ENCODE measurements at places on chromosomes 13 and 19. TPM values are rescaled to one million over a fixed set of nuclear protein-coding genes. Genes with fewer than 3 reads are reported as not detected.

- no peaks in the 10 kb centered on the region for H3K4me1 ChIP-seq
- H3K36me3 ChIP-seq, result no peaks in the 10 kb centered on the region
- H3K4me3 ChIP-seq, result no peak overlapping the region
- H3K27ac ChIP-seq, result no peak overlapping the region
- H3K27me3 ChIP-seq, result no peaks in the 10 kb centered on the region
These were observed 278.5 kb upstream of the HTR2A start for GRCh38 chr13:47175172-47175866.

DNA sequence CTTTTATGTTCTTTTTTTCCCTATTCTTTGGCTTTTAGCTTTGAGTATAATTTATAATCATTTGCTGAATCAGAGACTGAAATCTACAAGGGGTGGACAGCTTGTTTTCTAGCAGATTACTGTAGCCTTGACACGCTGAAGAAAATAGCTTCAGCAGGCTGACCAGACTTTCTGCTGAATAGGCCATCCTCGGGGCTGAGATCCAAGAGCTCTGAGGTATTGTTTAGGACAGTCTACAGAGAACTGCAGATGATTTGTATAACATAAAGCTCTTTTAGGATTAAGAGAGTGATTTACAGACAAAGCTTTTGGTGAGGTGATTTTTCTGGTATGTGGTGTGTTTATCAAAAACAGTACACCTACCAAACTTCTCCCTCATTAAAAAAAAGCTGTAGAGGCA lies 16.8 kb downstream of the POLR1D start:
- H3K4me1 ChIP-seq, result peaks cover 75% of the 10 kb centered on the region
- H3K36me3 ChIP-seq, result no peaks in the 10 kb centered on the region
- no peak overlapping the region for H3K4me3 ChIP-seq
- peak; percentile 61 for DNase-seq
- H3K27ac ChIP-seq, result peak overlapping the region; percentile 28
- H3K27me3 ChIP-seq, result no peaks in the 10 kb centered on the region

DNA sequence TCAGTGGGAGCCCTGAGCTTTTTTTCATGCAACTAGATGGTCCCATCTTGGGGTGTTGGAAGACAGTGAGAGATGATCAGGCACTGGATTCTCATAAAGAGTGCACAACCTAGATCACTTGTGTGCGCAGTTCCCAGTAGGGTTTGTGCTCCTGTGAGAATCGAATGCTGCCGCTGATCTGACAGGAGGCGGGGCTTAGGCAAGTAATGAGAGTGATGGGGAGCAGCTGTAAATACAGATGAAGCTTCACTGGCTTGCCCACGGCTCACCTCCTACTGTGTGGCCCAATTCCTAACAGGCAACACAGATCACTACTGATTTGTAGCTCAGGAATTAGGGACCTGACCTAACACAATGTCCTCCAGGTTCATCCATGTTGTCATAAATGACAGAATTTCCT lies 43.6 kb upstream of the UBAC2 start:
- no peak overlapping the region for H3K4me3 ChIP-seq
- no peak for DNase-seq
- H3K27me3 ChIP-seq, result no peaks in the 10 kb centered on the region
- no peaks in the 10 kb centered on the region for H3K36me3 ChIP-seq
- no peaks in the 10 kb centered on the region for H3K4me1 ChIP-seq

GRCh38 chr13:68551701-68552522 lies 1321.8 kb upstream of the PCDH9 start:
- H3K27me3 ChIP-seq, result no peaks in the 10 kb centered on the region
- no peaks in the 10 kb centered on the region for H3K36me3 ChIP-seq
- no peaks in the 10 kb centered on the region for H3K4me1 ChIP-seq
- no peak overlapping the region for H3K4me3 ChIP-seq

DNA sequence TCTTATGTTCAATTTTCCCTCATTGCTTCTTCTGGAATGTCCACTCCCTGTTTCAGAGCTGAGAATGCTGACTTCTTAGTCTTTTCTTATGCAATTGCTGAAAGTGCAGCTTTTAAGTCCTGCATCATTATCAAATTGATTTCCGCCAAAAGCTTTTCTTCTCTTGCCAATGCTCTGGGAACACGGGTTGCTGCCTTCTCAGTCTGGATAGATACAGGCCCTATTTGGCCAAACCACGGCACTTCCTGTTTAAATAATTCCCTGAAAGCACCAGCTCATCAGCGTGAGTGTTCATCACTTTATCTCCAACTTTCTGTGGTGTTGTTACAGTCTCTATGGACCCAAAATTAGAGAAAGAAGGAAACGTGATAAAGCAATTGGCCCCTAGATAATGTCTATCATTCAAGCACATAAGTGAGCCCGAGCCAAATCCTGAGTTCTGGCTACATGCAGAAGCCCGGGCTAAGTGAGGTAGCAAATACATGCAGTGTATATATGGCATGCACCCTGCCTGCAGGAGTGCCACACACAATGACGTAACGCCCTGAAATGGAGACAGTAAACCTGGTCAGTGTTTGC lies 85.7 kb downstream of the CYSLTR2 start:
- DNase-seq, result no peak
- no peaks in the 10 kb centered on the region for H3K27me3 ChIP-seq
- H3K36me3 ChIP-seq, result no peaks in the 10 kb centered on the region

- H3K4me3 ChIP-seq, result peak overlapping the region; percentile 90
- H3K36me3 ChIP-seq, result peaks cover 16% of the 10 kb centered on the region
- DNase-seq, result peak; percentile 23
- peaks cover 69% of the 10 kb centered on the region for H3K4me1 ChIP-seq
These were observed 10.3 kb downstream of the CIC start for GRCh38 chr19:42279155-42279901.

DNA sequence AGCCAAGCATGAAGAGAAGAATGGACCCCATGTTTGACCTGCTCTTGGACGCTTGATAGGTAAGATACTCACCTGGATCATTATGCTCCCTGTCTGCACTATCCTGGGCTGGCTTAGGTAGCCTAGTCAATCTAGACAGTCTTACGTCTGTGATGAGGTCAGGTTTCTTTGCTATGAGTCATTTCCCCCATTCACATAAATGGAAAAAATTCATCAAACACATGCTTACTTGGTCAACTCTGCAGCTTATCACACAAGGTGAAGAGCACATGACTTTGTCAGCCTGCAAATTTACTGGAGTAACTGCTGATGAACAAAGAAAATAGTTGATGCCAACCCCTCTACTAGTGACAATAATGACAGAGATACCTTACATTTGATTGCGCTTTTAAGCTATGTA lies 170.0 kb downstream of the NUFIP1 start:
- DNase-seq, result no peak
- H3K4me3 ChIP-seq, result no peak overlapping the region
- no peaks in the 10 kb centered on the region for H3K36me3 ChIP-seq
- H3K4me1 ChIP-seq, result no peaks in the 10 kb centered on the region
- H3K27ac ChIP-seq, result no peak overlapping the region

GRCh38 chr19:3135961-3136683 lies at the start of gene GNA15:
TSS of gene GNA15 (plus strand) at chr19:3136033. CDS start at chr19:3136451, 418 bp downstream.
- H3K4me3 ChIP-seq, result peak within 1 kb of the TSS; percentile 59
- no peaks in the 10 kb centered on the region for H3K36me3 ChIP-seq
- peak; percentile 61 for DNase-seq

GRCh38 chr19:2887391-2887914 lies 13.3 kb upstream of the ZNF57 start:
- DNase-seq, result peak; percentile 88
- H3K4me1 ChIP-seq, result no peaks in the 10 kb centered on the region
- no peaks in the 10 kb centered on the region for H3K27me3 ChIP-seq
- H3K4me3 ChIP-seq, result no peak overlapping the region
- no peak overlapping the region for H3K27ac ChIP-seq
- no peaks in the 10 kb centered on the region for H3K36me3 ChIP-seq

DNA sequence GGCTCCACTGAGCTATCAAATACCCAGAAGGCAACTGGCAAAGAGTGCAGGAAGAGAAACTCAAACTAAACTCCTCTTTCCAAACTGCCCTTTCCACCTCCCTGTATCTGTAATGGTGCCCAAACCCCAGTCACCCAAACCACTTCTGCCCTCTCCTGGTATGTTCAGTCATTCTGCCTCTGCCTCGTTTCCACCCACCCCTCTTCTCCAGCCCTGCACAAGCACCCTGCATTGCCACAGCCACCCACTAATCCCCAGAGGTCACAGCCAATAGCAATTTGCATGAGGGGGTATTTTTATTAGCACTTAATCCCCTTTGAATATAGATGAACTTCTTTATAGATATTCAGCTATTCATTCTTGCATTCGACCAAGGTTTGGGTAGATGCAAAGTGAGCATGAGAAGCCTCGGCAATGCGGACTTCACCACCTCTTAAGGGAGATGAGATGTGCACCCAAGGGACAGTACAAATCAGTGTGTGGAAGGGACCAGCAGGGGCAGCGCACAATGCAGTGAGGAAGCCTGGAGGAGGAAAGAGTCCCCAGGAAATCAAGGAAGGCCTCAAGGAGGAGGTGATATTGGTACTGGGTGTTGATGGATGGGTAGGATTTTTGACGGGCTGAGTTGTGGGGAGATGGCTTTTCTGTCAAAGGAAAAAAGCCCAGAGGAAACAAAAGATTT lies 12.4 kb downstream of the TMEM272 start:
- H3K4me1 ChIP-seq, result no peaks in the 10 kb centered on the region
- H3K36me3 ChIP-seq, result no peaks in the 10 kb centered on the region
- no peak overlapping the region for H3K27ac ChIP-seq
- peak; percentile 59 for DNase-seq

GRCh38 chr13:71213252-71213821 lies 653.7 kb downstream of the DACH1 start:
- no peaks in the 10 kb centered on the region for H3K4me1 ChIP-seq
- no peak overlapping the region for H3K27ac ChIP-seq
- no peaks in the 10 kb centered on the region for H3K27me3 ChIP-seq
- H3K36me3 ChIP-seq, result no peaks in the 10 kb centered on the region
- H3K4me3 ChIP-seq, result no peak overlapping the region
- no peak for DNase-seq

DNA sequence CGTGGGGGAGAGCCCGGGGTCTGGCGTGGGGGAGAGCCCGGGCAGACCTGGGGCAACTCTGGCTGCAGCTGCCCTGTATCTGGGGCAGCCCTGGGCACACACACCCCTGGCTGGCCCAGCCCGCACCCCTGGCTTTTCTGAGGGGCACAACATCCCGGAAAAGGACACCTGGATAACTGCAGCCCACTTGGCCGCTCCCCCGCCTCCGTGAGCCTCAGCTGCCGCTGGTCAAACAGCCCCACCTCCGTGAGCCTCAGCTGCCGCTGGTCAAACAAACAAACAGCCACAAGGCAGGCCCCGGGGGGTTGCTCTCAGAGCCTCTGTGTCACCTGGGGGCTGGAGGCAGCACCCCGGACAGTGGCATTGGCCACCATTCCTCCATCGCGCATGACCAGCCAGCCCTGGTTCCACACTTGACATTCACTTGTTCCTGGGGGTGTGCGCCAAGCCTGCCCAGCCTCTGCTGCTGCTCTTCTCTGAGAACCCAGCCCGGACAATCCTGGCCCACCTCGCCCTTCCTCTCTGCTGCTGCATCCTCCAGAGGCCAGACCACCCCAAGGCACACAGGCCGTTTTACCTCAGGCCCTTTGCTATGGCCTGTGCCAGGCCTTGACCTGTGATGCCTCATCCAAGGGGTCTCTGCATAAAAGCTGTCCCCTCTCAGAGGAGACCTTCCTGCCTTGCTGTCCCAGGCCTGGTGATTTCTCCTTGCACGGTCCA lies 19.9 kb downstream of the CEBPG start:
- peaks cover 12% of the 10 kb centered on the region for H3K36me3 ChIP-seq
- H3K4me3 ChIP-seq, result no peak overlapping the region
- DNase-seq, result peak; percentile 52
- peaks cover 87% of the 10 kb centered on the region for H3K4me1 ChIP-seq
- H3K27ac ChIP-seq, result no peak overlapping the region
- no peaks in the 10 kb centered on the region for H3K27me3 ChIP-seq

DNA sequence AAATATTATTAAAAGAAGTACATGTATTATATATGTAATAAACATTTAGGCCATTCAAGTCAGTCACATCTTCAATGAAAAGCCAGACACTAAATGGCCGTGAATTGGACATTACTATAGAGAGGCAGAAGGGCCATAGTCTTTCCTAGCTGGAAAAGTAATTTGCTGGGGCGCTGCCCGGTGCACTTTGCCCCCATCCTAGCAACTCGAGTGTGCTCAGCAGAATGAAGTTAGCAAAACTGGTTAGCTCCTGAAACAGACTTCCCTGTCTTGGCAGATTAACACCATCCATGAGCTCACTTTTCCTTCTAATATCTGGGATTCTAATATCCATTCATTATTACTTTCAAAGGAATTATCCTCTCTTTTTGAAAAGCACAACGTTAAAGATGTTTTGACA lies 2.8 kb upstream of the SPRYD7 start:
- no peaks in the 10 kb centered on the region for H3K4me1 ChIP-seq
- no peaks in the 10 kb centered on the region for H3K27me3 ChIP-seq
- peak overlapping the region; percentile 60 for H3K27ac ChIP-seq
- no peak overlapping the region for H3K4me3 ChIP-seq
- peak; percentile 82 for DNase-seq

DNA sequence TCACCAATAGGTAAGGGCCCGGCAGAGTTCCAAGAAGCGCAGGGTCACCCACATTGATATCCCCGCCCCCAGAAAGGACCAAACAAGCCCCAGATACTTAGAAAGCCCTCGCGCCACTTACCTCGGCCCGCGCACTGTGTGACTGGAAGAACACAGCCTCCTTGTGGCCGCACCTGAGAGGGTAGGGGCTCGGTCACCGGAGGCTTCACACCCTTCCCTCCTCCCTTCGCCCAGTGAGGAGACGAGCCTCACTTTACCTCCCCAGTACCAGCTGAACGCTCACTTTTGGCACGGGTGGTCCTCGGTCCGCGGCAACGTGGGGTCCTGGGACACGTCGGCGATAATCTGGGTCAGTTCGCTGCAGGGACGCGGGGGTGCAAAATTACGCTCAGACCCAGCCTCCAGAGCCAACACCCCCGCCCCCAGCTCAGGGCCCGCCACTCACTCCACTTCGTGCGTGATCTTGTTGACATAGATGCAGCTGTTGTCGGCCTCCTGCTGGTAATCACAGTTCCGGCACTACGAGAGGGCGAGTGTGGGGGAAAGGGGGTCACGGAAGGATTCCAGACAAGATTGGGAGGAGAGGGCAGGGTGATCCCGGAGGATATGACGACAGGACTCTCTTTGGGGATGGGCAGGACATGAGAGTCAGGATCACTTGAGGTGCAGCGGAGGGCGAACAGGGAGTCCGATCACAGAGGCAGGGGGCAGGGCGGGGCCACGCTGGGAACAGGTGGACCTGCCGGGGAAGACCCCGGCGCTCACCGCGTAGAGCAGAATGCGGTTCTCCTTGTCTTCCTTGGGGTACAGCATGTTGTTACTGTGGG lies 568 bp downstream of the POLR2I start:
- H3K27ac ChIP-seq, result peak overlapping the region; percentile 88
- peak; percentile 40 for DNase-seq
- no peaks in the 10 kb centered on the region for H3K27me3 ChIP-seq
- H3K36me3 ChIP-seq, result peaks cover 56% of the 10 kb centered on the region

DNA sequence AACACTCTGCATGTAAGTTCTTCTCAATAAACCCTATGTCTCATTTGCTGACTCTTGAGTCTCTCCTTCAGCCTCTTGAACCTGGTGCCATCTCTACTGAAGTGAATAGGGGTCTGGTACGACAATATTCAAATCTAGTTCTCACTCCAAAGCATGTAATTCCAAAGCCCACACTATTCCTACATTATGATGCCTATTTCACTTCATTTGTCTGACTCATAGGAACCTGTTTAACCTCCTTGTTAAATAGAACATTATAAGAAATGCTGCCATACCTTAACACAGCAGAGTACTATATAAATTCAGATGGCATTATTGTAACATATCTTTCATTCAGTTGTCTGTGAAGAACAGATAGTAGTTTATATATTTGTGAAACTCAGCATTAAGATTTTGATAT lies 67.1 kb downstream of the STARD13 start:
- peaks cover 21% of the 10 kb centered on the region for H3K4me1 ChIP-seq
- no peaks in the 10 kb centered on the region for H3K36me3 ChIP-seq
- H3K4me3 ChIP-seq, result no peak overlapping the region
- no peak for DNase-seq

Gene CPB2
- total RNA-seq, result 2.2 TPM

Gene PCP2
- total RNA-seq, result not detected

Gene EFNA2
- not detected for total RNA-seq

Gene PCDH17
- 14.0 TPM for total RNA-seq

Gene NFIX
- total RNA-seq, result 87.9 TPM

Gene CASP14
- not detected for total RNA-seq

Measured in stomach (tissue), 19 donors.